Activated T-cell treated with anti-CD3 and anti-CD28 coated beads for 1 hour (primary cell): ENCODE measurements at places on chromosomes 3 and 15.

GRCh38 chr3:174957551-174958001 is 98.4 kb downstream of the NAALADL2 start:
- DNase-seq, result no peak

- DNase-seq, result no peak
Observed at GRCh38 chr15:80747317-80748053, 31.7 kb upstream of the CEMIP start.

GRCh38 chr15:78179286-78179840 is 30.2 kb downstream of the IDH3A start:
- DNase-seq, result no peak

- no peak for DNase-seq
Observed at GRCh38 chr3:187914231-187914630, 169.0 kb upstream of the BCL6 start.

GRCh38 chr3:52053307-52054304 is 2.8 kb downstream of the DUSP7 start:
- DNase-seq, result no peak

GRCh38 chr15:54007256-54007655 is 29.0 kb downstream of the UNC13C start:
- no peak for DNase-seq

DNA sequence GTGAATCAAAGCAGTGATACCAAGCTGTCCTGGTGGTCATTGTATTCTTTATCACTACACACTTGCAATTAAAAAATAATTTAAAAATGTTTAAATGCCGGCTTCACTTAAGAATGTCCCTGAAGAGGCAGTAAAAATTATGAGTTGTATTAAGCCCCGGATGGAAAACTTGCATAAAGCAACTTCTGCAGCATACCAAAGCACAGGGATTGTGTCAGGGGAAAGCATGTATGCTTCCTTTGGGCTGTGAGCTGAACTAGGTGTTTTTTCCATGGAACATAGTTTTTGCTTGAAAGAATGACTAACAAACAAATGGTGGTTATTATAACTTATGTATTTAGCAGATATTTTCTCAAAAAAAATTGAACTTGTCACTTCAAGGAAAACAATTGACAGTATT is 143.1 kb downstream of the ARNT2 start:
- DNase-seq, result no peak

GRCh38 chr3:81339040-81339845 is 422.2 kb downstream of the GBE1 start:
- DNase-seq, result no peak

GRCh38 chr3:58996730-58997129 is 53.1 kb downstream of the CFAP20DC start:
- DNase-seq, result no peak

- no peak for DNase-seq
Observed at GRCh38 chr3:101513419-101513986, 491 bp upstream of the SENP7 start.

GRCh38 chr3:14725564-14726440 is 50.9 kb downstream of the C3orf20 start:
- no peak for DNase-seq

DNA sequence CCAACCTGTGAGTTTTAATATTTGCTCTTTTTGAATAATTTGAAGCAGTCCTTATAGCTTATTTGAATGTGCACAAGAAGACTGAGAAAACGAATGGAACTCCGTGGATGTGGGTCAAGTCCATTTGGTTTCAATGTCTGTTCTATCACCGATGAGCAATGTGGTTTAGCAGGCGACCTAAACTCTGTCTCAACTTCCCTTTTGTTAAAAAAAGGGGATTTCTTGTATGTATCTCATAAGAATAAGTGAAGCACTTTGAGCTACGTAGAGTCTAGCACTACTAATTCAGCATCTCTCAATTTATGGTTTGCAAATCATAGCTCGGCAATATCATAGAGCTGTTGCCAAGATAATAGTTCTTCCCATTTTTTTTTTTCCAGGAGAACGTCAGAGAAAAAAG is 4.6 kb upstream of the SKIL start:
- no peak for DNase-seq

DNA sequence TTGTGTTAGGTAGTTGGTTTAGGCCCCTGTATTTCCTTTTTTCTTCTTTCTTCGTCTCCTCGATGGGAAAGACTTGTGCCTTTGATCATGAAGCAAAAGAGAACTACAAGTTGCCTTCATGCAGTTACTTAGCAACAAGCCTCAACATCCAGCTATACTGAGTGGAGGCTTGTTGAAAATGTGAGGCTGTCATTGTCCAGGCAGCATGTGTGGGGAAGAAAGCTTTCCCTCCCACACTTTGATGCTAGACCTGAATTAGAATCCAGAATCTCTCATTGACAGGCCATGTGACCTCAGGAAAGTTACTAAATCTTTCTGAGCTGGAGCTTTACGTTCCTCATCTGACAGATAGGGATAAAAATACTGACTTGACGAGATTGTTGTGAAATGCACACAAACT is 23.7 kb downstream of the IFT122 start:
- DNase-seq, result no peak

GRCh38 chr15:27028858-27029477 is 58.0 kb downstream of the GABRG3 start:
- no peak for DNase-seq

- no peak for DNase-seq
Observed at GRCh38 chr3:173622166-173622565, 224.6 kb downstream of the NLGN1 start.

DNA sequence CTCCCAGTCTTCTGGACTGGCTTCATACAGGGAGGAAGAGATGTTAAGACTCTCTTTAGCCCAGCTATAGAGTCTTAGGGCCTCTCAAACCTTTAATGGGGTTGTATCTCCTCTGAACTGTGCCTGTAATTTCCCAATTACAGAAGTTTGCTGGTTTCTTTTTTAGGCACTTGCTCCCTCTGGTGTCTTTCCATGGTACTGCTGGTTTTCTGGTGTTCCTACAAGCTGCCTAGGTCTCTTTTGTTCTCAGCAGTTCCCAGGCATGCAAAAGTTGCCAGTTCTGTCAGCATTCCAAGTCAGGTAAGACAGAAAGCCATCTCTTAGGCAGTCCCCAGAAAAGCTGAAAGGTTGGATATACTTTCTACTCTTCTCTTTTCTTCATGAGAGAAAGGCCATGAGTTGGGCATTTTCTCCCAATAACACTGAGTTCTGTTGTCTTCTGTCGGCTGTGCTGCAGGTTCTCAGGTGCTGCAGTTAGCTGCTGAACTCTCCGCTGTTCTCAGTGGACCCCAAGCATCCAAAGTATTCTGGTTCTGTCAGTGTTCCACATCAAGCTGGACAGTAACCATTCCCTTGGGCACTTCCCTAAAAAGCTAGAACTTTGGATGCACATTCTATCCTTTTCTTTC is 54.4 kb upstream of the EHHADH start:
- peak; percentile 19 for DNase-seq

- no peak for DNase-seq
Observed at GRCh38 chr3:9745521-9745920, 4.2 kb upstream of the OGG1 start.

GRCh38 chr3:22241110-22241509 is 490.1 kb upstream of the ZNF385D start:
- DNase-seq, result no peak

GRCh38 chr3:150906461-150906860 is 1.2 kb upstream of the MINDY4B start:
- no peak for DNase-seq

- no peak for DNase-seq
Observed at GRCh38 chr15:35929740-35930444, 383.9 kb upstream of the DPH6 start.

DNA sequence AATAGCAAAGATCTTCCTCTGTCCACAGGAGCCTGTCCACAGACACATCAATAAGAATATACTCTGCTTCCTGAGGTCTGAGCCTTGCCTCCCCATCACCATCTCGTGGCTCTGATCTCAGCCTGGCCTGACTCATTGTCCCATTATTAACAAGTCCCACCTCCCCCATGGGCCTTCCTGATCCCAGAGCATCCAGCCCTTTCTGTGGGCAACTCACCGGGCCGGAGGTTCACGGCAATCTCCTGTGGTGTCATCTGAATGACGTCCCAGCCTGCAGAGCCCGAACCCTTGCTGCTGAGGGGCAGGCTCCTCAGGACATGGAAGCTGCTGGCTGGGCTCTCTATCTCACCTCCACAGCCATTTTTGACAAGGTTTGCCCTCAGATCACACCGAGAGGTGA is 28.1 kb downstream of the ITGB5 start:
- DNase-seq, result no peak

DNA sequence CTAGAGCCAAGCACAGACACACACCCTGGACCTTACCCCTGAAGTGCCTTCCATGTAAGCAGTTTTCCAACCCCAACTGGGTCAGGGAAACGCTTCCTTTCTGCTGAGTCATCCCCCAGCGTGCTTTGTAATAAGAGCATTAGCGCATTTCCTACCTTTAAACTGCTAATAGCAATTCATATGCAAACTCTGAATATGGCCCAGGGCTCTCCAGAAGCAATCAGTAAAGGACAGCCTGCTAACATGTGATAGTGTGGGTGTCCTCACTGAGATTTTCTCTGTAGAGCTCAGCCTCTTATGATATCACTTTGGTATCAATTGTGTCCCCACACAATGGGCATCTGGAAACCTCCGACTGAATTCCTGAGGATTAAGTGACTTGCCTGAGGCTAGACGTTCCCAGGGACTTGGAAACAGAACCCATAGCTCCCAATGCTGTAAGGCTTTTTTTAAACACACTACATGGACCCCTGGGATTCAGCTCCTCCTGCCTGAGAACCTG is 5.6 kb downstream of the GABRB3 start:
- DNase-seq, result no peak

GRCh38 chr3:177960722-177961121 is 575.5 kb upstream of the KCNMB2 start:
- no peak for DNase-seq
